ENCODE measurements at places on chromosomes 2 and 18.

GRCh38 chr2:218816561-218817011 lies 15.0 kb downstream of the PRKAG3 start:
- DNase-seq = no peak

DNA sequence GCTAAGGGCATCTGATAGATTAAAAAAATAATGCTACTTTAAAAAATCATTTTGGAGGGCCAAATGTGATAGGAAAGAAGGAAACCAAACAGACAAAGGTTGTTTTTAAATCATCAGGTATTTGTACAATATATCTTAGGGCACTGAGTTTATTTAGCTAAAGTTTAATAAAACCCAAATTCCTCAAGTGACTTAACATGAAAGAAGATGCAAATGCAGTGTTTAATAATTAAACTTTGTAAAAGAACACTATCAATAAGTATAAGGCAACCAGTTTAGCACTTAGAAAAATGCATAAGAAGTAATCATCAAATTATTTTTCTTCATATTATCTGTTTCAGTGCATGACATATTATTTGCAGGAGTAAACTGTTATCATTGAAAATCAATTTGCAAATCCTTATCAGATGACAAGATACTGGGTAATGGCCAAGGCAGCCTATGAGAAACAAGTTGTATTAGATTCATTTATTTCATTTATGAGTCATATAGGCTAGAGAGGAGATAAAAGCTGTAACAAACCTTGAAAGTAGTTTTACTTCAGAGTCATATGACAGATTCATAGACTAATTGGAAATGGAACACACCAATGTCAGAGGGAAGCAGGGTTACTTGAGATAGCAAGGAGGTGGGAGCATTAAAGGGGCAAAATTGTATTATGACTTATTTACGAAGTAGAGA lies 165.5 kb downstream of the GCA start:
- DNase-seq = no peak

DNA sequence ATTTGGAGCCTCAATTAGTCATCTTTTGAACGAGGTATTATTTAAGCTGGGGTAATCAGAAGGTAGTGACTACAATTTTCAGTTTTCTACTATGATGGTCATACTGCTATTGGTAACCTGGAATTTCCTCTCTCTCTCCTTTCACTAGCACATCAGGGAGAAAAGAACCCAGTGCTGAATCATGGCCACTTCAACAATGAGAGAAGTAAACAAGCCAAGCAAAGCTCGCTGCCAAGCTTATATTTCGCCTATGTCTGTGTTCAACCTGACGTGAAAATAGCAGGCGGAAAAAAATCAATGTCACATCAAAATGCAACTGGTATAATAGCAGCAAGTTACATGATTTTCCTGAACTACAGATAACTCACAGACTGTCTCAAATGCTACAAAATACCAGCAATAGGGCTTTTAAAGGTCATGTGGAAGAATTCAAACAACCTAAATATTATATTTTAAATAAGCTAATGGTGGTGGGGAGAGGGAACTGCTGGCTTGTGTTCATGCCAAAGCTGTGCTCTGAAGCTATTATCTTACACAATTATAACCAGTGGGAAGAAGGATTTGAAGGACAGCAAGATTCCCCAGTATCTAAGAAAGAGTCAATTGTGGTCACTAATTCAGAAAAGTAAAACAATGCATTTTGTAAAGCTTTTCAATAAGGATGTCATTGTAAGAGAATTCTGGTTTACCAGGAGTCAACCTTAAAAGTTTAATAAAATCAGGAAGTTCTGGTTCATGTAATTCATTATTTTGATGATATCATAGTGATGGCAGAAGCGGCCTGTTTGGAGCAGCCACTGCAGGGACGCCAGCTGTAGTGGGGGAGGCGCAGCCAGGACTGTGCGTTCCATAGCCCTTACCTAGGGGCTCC lies 38.0 kb downstream of the RNF152 start:
- no peak for DNase-seq

DNA sequence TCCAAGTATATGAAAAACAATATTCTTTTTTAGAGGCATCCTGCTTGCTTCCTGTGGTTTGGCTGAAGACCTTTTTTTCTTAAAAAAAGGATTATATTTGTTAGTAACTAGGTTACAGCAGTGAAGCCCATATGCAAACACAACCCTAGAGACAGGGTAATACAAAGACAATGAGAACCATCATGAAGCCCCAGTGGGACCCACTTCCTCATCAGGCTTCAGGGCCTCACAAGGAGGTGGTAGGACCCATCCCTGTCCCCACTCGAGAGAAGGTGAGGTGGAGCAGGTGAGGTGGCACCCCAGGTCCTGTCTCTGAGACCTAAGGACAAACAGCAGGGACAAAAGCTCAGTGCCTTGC lies 80.3 kb downstream of the EDAR start:
- no peak for DNase-seq

- no peak for DNase-seq
Observed at GRCh38 chr18:54267701-54268100, 1.6 kb upstream of the POLI start.

DNA sequence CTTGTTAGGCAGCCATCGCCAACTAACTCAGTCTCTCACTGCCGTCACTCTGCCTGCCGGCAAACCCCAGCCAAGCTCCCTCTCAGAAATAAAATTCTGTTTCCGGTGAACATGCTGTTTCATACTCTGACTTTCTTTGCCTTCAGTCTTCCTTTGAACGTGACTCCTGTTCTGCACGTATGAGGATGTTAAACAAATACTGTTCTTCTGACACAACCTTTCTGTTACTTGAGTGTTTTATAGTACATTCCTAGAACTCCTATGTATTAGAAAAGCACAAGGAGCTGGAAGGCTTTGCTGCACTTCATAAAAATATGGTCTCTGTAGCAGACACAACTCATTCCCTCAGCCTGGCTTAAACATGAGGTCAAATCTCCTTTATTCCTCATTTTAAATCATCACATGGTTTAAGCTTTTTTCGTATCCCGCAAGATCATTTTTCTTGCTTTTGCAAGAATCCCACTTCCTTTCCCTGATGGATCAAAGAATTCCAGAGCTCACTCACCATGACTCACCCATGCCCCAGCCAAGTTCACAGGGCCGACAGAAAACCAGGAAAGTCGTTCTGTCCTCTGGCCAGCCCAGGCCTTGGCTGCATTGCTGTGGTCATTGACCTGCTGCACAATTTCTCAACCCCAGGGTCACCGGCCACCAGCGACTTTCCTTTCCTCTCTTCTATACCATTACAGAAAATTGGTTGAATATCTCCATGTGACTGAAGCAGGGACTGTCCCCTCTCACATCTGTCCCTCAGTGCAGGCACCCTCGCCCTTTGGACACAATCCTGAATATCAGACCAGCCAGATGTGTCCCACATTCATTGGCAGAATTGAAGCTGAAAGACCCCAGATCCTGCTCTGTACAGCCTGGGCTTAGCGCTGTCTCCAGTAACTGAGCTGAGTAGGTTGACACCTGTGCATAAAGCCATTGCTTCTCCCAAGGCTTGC lies 183.1 kb upstream of the ARL4C start:
- peak; percentile 46 for DNase-seq

GRCh38 chr2:128441341-128442052 lies 122.8 kb upstream of the HS6ST1 start:
- no peak for DNase-seq

DNA sequence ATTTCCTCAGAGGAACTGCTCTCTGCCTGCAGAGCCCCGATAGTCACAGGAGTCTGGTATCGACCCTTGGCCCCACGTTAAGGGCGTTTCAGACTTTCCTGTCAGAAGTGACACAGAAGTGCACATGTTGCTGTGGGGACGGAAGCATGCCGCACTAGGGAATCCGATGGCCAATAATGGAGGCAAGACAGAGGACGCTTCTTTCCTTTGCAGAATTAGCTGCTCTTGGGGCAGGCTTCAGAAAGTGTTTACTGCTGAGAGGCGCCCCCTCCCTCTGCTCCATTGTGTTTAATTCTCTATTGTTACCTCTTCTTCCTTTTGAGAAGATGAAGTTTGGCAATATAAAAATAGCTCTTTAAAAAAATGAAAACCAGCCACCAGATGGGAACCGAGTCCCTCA lies 118.6 kb upstream of the EML6 start:
- DNase-seq = no peak

GRCh38 chr2:62287899-62288880 lies 92.3 kb downstream of the B3GNT2 start:
- no peak for DNase-seq

DNA sequence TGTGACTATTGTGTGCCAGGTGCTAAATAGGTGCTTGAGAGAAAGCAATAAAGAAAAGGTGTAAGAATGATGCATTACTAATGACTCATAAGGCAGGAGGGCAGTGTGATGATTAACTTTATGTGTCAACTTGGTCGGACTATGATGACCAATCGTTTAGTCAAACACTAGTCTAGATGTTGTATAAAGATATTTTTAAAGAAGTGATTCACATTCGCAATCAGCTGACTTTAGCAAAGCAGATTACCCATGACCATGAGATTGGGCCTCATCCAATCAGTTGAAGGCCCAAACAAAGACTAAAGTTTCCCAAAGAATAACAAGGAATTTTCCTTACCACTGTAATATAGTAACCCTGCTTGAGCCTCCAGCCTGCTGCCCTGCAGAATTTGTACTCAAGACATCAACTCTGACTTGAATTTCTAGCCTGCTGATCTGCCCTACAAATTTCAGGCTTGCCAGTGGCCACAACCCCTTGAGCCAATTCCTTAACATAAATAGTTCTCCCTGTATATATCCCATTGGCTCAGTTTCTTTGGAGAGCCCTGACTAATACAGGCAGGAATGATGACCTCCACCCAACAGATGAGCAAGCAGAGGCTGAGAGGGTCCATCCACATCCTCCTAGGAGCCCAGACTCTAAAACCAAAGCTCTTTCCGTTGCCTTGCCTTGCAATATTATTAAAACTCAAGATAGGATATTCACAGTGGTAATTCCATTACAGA lies 132.6 kb downstream of the ACTR3 start:
- peak; percentile 7 for DNase-seq

DNA sequence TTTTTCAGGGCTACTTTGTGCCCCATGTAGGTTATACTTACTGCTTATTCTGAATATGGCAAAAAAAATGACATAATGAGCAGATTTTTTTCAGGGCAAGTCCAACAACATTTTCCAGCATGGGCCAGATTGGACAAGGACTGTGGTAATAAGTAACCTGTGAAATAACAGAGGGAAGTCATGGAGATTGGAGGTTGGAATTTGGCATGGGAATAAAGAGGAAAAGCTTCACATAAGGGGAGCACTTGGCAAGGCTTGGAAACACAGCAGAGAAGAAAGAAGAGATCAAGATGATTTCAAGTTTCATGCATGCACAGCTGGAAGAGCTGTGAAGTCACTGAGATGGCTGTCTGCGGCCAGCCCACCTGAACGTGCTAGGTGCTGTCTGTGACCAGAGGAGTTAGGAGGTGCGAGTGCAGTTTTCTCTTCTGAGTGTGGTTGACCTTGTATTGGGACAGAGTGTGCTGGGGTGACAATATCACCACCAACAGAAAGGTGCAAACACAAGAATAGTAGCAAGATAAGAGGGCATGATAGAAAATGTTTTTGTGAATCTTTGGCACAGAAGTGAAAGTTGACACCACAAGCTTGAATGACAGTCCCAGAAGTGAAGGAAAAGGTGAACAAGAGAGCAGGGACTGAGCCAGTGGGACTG lies 71.1 kb upstream of the DSC1 start:
- no peak for DNase-seq

DNA sequence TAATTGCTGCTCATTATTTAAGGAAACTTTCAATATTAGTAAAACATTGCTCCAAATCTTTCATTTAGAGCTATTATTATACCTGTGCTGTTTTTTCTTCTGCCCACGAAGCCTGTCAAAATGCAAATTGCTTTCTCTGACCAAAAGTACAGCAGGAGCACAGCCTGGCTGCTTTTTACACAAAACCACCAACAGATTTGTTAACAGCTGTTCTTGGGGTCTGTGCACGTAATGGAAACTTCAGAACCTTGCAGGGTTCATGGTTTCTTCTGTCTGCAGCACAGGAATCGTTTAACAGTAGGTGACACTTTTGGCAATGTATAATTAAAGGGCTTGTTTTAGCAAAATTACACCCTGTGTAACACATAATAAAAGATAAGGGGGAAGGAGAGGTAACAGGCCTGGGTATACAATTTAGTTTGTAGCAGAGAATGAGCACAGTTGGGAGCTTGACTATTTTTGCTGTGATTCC lies 447.3 kb downstream of the KCNJ3 start:
- no peak for DNase-seq

GRCh38 chr18:48929212-48929612 lies 21.6 kb downstream of the SMAD7 start:
- DNase-seq = peak; percentile 33

DNA sequence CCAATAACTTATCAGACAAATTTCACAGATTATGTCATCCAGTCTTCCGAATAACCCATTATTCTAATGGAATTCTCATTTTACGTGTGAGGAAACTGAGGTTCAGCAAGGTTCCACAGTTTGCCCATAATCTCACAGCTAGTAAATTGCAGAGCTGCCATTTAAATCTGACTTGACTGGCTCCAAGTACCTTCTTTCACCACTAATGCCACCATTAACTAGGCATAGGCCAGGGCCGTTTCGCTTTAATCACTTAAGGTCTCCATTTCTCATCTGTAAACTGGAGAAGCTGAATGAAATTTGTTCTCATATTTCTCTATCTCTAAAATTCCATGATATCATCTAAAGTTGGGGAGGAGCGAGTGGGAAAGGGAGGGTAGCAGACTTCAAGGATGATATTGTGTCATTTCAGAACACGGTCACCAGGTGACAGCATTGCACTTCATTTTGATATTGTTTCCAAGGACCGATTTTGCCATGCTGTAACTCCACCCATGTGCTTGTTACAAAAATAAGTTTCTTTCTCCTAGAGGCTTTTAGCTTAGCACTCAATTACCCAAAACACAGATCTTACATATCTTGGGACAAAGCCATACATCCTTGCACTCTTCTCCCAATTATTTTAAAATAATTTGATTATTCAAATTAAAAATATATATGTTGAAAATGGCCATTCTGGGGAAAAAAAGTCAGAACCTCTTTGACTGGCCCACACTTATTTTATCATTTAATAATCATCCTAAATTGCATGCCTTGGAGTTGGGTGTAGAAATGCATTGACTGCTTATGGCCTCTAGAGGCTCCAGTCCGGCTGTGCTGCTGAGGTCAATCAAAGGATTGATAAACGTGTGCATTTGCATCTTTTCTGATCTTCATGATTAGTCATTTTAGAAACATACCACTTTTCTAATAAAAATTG lies 123.8 kb downstream of the AKAIN1 start:
- DNase-seq = peak; percentile 77

- DNase-seq = no peak
Observed at GRCh38 chr2:174680221-174680620, 82.6 kb upstream of the WIPF1 start.

Data from mesendoderm (in vitro differentiated cells).